Activated CD4-positive, CD25-positive, alpha-beta regulatory T cell treated with anti-CD3 and anti-CD28 coated beads, Interleukin-2, amount 50 U/mL, for 24 hours (primary cell): ENCODE measurements at places on chromosomes 12 and 14.

DNA sequence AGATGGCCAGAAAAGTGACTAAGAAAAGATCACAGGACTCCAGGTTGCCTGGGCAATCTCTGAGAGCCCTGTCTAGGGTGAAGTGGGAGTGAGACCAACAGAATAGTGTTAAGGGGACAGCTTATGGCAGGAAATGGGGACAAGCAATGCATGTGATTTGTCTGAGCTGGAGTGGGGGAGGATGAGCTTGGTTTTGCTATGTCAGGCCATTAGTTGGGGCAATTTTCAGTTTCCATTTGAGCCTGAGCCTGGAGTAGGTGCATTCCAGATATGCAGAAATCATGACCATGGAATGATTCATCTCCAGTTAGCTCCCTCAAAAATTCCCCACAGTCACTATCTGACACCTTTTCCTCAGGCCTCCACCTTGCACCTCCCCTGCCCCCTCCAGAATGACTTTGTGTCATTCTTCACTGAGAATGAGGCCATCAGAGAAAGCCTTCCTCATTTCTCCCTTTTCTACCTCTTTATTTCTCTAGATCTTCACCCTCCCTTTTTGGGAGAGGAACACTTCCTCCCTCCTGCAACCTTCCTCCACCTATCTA, 150.9 kb upstream of the PLEKHG7 start:
- ATAC-seq, result peak; percentile 89

GRCh38 chr12:78938341-78939084, 73.9 kb downstream of the SYT1 start:
- ATAC-seq, result no peak

- no peak for ATAC-seq
Measured at GRCh38 chr12:85076688-85077430, 40.7 kb downstream of the LRRIQ1 start.

GRCh38 chr12:57008178-57008577, 1.8 kb upstream of the ZBTB39 start:
- no peak for ATAC-seq

DNA sequence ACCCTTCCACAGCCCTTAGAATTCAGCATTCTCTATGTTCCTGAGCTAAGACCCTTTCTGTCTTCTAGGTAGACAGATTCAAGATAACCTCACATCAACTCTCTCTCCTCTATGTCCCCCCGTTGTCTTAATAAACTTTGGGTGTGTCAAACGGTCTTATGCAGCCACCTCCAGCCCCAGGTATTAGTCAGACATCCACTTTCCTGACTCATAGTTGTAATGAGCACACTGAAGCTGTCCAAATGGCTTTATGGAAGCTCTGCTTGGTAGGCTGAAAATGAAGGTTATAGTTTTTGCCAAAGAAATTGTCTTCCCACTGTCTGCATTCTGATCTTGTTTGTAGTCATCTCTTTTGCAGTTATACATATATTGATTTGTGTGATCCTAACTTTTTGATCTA, 482.0 kb downstream of the RMST start:
- no peak for ATAC-seq

- no peak for ATAC-seq
Measured at GRCh38 chr14:22593189-22593588, 4.2 kb upstream of the DAD1 start.

DNA sequence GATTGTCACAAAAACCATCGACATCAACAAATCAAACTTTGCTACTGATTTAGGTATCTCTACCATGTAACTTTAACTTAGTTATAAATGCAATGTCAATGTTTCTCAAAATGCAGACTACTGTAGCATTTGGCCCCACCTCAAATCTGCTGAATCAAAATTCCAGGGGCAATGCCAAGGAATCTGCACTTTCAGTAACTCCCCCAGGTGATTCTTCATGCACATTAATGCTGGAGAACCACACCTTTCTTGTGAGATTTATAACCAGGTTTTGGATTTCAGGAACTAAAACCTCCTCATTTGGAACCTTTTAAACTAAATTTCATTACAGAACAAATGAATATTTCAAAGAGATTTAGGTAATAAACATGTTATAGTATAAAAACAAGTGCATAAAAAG, 4.9 kb downstream of the ATP2B1 start:
- no peak for ATAC-seq

DNA sequence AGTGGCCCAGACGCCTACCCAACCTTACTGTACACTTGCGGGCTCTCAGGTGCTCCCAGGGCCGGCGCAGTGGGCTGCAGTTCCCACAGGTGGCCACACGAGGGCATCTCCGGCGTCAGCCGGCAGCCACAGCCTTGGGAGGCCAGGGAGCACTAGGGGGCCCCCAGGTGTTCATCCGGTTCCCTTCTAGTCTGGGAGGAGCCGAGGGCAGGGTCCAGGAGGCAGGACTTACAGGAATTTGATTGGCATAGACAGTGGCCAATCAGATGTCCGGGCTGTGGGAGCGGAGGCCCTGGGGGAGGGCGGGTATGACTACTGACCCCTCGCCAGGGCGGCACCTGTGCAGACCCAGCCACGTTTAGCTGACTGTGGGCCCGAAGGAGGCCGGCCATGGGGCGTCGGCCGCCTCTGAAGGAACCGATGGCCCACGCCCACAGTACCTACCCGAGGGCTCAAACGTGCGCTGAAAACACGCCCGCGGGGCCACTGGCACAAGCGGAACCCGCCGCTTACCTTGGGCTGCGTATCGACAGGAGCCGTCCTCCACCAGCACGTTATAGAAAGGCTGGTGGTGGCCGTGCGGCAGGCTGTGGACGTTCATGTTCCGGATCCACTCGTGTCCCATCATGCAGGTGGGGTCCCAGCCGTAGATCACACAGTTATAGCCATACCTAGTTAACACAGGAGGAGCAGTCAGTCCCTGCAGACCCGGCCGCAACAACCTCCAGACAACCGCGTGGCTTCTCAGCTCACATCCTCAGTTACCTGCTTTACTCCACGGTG, 34.8 kb downstream of the FBXO21 start:
- ATAC-seq, result peak; percentile 77

- ATAC-seq, result no peak
Measured at GRCh38 chr12:39595928-39596327, 23.7 kb downstream of the ABCD2 start.

DNA sequence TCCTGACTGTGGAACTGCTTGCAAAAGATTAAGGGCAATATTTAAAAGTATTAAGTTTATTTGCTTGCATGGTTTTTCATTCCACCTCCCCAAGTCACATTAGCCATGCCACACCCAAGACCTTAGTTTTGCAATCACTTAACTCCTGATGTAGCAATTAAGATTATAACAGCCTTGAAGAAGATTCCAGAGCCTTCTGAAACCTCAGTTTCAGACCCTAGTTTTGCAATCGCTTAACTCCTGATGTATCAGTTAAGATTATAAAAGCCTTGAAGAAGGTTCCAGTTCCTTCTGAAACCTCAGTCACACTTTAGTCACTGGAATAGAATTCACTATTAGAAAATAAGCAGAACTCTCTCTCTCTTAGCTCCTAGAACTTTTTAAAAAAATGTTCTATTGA, 42.7 kb upstream of the DCN start:
- no peak for ATAC-seq

DNA sequence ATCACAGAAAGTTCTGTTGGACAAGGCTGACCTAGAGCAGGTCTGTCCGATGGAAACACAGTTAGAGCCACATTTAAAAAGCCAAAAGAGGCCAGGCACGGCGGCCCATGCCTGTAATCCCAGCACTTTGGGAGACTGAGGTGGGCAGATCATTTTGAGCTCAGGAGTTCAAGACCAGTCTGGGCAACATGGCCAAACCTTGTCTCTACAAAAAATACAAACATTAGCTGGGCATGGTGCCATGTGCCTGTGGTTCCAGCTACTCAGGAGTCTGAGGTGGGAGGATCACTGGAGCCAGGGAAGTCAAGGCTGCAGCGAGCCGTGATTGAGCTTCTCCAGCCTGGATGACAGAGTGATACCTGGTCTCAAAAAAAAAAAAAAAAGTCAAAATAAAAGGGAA, 14.9 kb downstream of the UBE3B start:
- no peak for ATAC-seq

DNA sequence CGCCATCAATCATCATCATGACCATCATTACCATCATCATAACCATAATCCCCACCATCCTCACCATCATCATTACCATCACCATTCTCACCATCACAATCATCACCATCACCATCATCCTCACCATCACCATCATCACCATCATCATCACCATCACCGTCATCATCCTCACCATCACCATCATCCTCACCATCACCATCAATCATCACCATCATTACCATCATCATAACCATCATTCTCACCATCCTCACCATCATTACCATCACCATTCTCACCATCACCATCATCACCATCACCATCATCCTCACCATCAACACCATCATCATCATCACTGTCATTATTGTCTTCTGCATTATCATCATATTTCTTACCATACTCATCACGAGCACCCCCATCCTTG, 245.5 kb downstream of the ADGRD1 start:
- no peak for ATAC-seq

- no peak for ATAC-seq
Measured at GRCh38 chr14:77623201-77623600, 6.8 kb upstream of the SPTLC2 start.

DNA sequence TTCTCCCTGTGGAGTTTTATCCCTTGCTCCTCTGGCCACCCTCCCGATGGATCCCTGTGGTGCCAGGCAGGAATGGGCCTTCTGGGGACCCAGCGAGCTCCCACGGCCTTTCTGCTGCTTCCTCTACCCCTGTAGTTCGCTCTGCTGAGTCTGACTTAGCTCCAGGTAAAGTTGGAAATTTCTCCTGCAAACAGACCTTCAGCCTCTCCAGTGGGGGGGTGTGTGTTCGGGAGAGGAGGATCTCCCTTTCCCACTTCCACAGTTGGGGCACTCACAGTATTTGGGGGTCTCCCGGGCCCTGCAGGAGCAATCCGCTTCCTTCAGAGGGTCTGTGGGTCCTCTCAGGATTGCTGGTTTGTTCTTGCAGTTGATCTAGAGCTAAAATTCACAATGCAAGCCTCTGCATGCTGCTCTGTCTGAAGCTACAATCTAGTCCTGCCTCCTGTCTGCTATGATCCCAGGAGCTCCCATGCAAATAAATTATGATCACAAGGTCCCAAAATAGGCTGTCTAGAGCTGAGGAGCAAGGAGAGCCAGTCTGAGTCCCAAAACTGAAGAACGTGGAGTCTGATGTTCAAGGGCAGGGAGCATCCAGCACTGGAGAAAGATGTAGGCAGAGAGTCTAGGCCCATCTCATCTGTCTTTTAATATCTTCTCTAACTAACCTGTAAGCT, 18.3 kb downstream of the MTRFR start:
- no peak for ATAC-seq

DNA sequence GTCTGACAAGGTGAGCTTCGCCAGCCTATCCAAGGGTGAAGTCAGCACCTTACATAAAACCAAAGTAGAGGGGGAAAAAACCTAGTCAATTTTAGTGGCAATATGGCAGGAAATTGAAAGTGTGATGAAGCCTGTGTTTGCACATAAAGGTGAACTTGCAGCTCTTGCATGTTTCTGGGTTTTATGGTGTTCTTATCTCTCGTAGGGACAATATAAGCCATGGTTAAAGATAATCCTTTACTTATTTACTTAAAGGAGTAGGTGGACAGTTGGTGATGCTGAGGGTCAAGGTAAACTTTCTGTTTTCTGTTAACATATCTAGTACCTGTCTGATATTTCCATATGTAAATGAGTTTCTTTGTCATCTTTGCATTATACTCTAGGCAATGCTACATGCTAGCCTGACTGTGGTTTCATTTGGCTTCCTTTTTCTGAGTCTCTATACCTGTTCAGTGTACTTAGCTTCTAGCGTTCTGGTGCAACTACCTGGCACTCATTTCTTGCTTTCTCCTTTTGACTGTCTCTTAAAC, 32.8 kb downstream of the CCDC91 start:
- ATAC-seq, result peak; percentile 92
